Fibroblast of lung (primary cell): ENCODE measurements at places on chromosomes 13 and 19. TPM values are rescaled to one million over a fixed set of nuclear protein-coding genes. Genes with fewer than 3 reads are reported as not detected.

The PSPC1 gene
- 52.8 and 56.2 TPM in 2 replicates for total RNA-seq

The URAD gene
- not detected in 2 replicates for total RNA-seq

The TRAPPC5 gene
- total RNA-seq: 49.6 and 103 TPM in 2 replicates

The C1QTNF9 gene
- under 0.01 TPM in 1 of 2 replicates, not detected in the other for total RNA-seq

The CLEC17A gene
- 0.17 TPM in 1 of 2 replicates, not detected in the other for total RNA-seq

The ATXN8OS gene
- total RNA-seq: not detected in 2 replicates

The ADGRE2 gene
- total RNA-seq: under 0.01 TPM in 2 replicates

The PRTN3 gene
- total RNA-seq: not detected in 2 replicates

The CRX gene
- not detected in 2 replicates for total RNA-seq

The ECSIT gene
- total RNA-seq: 33.5 and 49.1 TPM in 2 replicates

The NLRP5 gene
- total RNA-seq: not detected in 2 replicates
